ENCODE measurements at places on chromosomes 3 and 15. TPM values are rescaled to one million over a fixed set of nuclear protein-coding genes. Genes with fewer than 3 reads are reported as not detected.
A peak's percentile ranks its signal among the peaks of the same experiment; 100 is the strongest.

The ATP10A gene
- 3.9 TPM for total RNA-seq

GRCh38 chr3:183533412-183534132 is 21.9 kb downstream of the KLHL6 start:
- no peaks in the 10 kb centered on the region for H3K27me3 ChIP-seq
- 0 out of 2 replicates have a peak, but pooled peaks cover 2% of the 10 kb centered on the region for H3K4me1 ChIP-seq
- DNase-seq = peak; percentile 49
- no peak overlapping the region for H3K27ac ChIP-seq
- no peaks in the 10 kb centered on the region for H3K36me3 ChIP-seq
- peak overlapping the region; percentile 46 for H3K4me3 ChIP-seq

GRCh38 chr3:193971966-193972365 is 164.0 kb upstream of the HES1 start:
- H3K4me3 ChIP-seq = no peak overlapping the region
- H3K4me1 ChIP-seq = peaks cover 5% of the 10 kb centered on the region
- H3K27ac ChIP-seq = no peak overlapping the region
- no peaks in the 10 kb centered on the region for H3K36me3 ChIP-seq

DNA sequence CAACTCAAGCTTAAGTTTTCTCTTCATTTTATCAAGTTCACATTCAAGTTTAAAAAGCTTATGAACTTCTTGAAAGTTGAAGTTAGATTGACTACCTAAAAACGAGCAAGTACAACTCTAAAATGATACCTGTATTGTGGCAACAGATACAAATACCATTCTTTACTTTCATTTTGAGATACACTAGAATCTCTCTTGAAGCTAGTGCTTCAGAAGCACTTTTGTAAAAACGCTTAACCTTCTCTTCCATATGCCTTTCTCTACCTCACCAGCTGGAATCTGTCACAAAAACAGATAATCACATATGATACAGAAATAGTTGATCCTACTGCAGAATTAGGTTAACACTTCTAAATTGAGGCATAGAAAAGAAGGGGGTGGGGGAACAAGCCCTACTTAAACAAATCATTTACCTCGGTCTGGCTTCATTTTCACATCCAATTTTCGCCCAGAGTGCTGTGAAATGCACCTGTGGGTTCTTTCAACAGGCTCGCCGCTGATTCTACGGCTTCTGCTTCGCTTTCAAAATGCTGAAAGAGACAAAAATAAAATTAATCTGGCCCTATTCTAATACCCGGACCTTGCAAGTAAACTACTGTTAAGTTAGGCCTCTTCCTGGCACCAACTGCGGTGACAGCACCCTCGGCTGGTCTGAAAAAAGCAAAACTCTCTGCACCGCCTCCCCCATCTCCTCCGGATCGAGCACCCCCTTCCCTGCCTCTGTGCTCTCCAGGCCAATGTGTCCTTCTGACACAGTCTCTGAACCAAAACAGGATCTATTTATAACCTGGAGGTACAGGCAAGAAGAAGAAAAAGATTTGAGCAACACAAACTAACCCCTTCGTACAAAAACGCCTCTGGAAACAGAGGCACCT is 1.4 kb downstream of the ATOSA start:
- H3K36me3 ChIP-seq = no peaks in the 10 kb centered on the region
- peak; percentile 46 for DNase-seq
- no peak overlapping the region for H3K27ac ChIP-seq
- peak overlapping the region; percentile 97 for H3K4me3 ChIP-seq
- no peaks in the 10 kb centered on the region for H3K27me3 ChIP-seq

Data from H9 (cell line).